Renal pelvis (tissue), 12 donors: ENCODE measurements at places on chromosomes 12 and 14. TPM values are rescaled to one million over a fixed set of nuclear protein-coding genes. Genes with fewer than 3 reads are reported as not detected.

The HCAR1 gene
- 2.5 TPM for polyA plus RNA-seq

The SLC8A3 gene
- 0.74 TPM for polyA plus RNA-seq

The MORN3 gene
- 2.5 TPM for polyA plus RNA-seq

The BICDL1 gene
- polyA plus RNA-seq: 37.8 TPM

The CMKLR1 gene
- polyA plus RNA-seq: 5.8 TPM

The LRRC10 gene
- not detected for polyA plus RNA-seq

The ESPL1 gene
- 11.6 TPM for polyA plus RNA-seq

The TMTC1 gene
- 20.4 TPM for polyA plus RNA-seq

The ERBB3 gene
- 113 TPM for polyA plus RNA-seq

The PTHLH gene
- 0.81 TPM for polyA plus RNA-seq

The GYS2 gene
- 0.08 TPM for polyA plus RNA-seq

The FSCB gene
- not detected for polyA plus RNA-seq

The BRI3BP gene
- 9.4 TPM for polyA plus RNA-seq

The RAB21 gene
- 62.2 TPM for polyA plus RNA-seq

The LMO3 gene
- polyA plus RNA-seq: 2.1 TPM

The GLT8D2 gene
- polyA plus RNA-seq: 8.4 TPM

The CYP27B1 gene
- polyA plus RNA-seq: 0.80 TPM

The VRTN gene
- polyA plus RNA-seq: not detected

The SYT10 gene
- 0.67 TPM for polyA plus RNA-seq

The GDF3 gene
- polyA plus RNA-seq: 0.49 TPM

The AQP6 gene
- polyA plus RNA-seq: 28.6 TPM

The B3GNT4 gene
- polyA plus RNA-seq: 3.6 TPM

The LTA4H gene
- 123 TPM for polyA plus RNA-seq

The ARMH4 gene
- polyA plus RNA-seq: 74.2 TPM

The MYF6 gene
- 0.20 TPM for polyA plus RNA-seq

The EPYC gene
- not detected for polyA plus RNA-seq

The P2RX2 gene
- 1.8 TPM for polyA plus RNA-seq

The TMEM132C gene
- 3.0 TPM for polyA plus RNA-seq

The NKX2-1 gene
- not detected for polyA plus RNA-seq

The PARPBP gene
- polyA plus RNA-seq: 13.2 TPM
